ENCODE measurements at places on chromosomes 3 and 15. TPM values are rescaled to one million over a fixed set of nuclear protein-coding genes. Genes with fewer than 3 reads are reported as not detected.

GRCh38 chr3:177601152-177601551, 403.9 kb upstream of the TBL1XR1 start:
- no peak for DNase-seq

DNA sequence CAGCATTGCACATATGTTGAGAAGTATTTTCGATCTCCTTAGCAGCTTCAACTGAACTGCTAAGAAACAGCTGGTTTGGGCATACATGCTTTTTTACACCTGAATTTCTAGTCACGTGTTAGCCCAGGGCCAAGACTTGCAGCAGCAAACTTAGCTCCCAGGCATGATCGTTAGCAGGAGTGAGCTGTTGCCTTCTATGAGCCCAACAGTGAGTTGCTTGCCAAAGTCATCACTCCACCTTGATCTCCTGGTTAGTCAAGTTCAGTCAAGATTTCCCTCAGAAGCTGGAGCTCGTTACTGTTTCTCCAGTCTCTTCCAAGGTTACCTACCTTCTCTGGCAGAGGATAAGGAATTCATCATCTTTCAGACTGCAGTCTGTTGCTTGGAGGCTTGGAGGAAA, 100.4 kb upstream of the SEMA6D start:
- no peak for DNase-seq

DNA sequence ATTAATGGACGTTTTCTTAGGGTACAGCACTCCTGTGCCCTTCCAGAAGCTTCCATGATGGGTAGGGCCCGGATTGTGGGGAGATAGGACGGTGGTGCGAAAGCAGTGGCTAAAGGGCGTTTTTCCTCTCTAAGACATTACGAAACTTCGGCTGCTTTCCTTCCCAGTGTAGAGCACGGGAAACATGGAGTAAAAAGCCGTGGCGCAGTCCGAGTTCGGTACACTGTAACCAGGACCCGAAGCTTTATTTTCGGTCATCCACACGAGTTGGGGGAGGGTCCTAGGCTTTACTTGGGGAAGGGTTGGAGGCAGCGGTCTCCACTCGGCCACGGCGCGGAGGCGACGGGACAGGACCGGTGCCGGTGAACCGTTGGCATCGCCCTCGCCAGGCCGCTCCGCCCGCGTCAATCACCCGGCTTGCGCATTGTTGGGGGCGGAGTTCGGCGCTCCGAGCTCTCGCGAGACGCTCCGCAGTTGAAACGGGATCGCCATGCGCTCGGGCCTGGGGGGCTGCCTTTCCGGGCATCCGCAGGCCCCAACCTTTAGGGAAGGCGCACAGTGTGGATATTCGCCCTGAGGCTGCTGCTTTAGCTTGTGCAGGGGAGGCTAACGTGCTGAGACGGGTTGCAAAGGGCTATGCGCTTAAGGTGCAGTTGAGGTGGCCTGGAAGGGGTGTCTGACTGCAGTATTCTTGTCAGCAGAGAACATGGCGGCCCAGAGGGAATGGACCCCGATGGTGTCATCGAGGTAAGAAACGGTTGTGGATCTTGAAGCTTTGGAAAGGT, 546 bp downstream of the EIF4A2 start:
- DNase-seq: peak; percentile 90

- DNase-seq: no peak
These were observed 11.3 kb upstream of the IQGAP1 start for GRCh38 chr15:90376789-90377188.

DNA sequence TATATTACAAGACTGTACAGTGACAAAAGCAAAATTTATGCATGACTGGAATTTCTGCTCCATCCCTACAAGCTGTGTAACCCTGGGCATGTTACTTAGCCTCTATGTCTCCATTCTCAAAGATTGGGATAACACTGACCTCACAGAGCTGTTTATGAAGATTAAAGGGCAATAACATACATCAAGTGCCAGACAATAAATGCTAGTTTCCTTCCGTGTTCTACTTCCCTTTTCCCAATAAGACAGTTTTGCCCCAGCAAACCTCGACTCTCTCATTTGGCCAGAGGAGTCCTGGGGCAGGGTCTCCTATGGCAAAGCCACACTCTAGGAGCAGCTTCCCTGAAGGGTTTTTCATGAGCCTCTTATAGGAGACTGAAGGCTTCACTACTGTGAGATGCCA, 7.5 kb downstream of the HEXA start:
- no peak for DNase-seq

- DNase-seq: peak; percentile 92
These were observed 32.4 kb downstream of the CDAN1 start for GRCh38 chr15:42704492-42704926.

DNA sequence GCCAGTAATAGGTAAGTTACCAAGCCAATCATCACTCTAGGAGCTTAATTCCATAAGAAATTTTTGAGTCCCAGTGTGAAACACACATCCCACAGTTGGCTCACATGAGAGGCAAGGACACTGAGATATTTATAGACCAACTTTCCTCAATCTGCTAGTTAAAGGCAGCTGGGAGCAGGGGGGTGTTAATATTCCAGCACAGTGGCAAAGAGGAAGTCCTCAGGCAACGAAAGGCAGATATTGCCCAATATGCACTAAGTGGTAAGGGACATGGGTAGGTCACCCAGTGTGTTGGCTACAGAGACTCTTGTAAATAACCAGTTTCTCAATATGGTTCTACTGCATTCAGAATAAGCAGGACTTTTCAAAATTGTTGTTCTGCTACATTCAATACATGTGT, 61.0 kb downstream of the TOP2B start:
- no peak for DNase-seq

DNA sequence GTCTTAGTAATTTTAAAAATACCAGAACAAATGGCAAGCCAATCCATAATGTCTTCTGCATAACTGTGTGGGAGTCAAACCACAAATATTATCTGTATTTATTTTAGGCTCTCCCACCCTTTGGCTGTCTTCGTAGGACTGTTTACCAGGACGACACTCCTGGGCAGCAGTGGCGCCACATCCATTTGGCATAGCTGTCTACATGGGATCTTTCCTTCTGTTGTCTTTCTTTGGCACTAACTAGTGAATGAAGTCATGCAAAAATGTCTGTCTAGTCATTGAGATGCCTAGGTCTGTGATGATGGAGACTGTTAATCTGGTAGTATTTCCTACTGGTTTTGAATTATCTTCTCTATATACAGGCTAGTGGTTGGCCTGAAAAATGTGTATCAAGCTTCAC, 54.0 kb upstream of the CHMP2B start:
- no peak for DNase-seq

GRCh38 chr3:167814441-167814951, 79.0 kb downstream of the SERPINI1 start:
- DNase-seq: no peak

DNA sequence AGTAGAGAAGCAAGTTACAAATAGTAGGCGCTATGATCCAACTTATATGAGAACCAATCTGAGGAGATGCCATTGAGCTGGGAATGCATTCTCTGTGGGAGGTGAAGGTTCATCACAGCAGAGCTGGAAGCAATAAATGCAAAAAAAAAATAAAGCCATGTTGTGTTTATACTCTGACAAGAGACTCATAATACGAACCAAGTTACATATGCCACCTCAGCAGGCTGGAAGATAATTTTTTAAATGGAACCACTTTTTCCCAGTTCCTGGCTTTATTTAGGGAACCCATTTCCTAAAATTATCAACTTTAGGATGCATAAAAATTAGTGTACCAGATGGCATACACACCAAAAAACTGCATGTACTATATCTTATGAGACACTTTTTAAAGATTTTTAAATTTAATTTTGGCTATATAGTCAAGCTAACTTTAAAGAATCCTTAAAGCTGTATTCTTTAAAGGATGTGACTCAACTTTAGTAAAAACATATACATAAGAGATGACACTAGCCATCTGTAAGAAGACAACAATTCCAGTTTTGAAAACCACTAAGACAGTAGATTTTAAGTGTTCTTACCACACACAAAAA, 23.6 kb upstream of the SETMAR start:
- no peak for DNase-seq

- DNase-seq: no peak
These were observed 53.8 kb downstream of the STAG1 start for GRCh38 chr3:136698361-136698760.

The FEZF2 gene
- not detected for total RNA-seq

The RTP3 gene
- total RNA-seq: not detected

The SSUH2 gene
- total RNA-seq: 0.90 TPM

The PAQR5 gene
- total RNA-seq: not detected

The ACVR2B gene
- total RNA-seq: 2.4 TPM

The GTF2E1 gene
- total RNA-seq: 28.1 TPM

The RHOV gene
- total RNA-seq: not detected

All from Karpas-422 (cell line).